ENCODE measurements at places on chromosomes 13 and 19.

GRCh38 chr13:47298506-47298905, 401.7 kb upstream of the HTR2A start:
- DNase-seq = no peak

- DNase-seq = no peak
These were observed 133.8 kb downstream of the PDS5B start for GRCh38 chr13:32720026-32720425.

GRCh38 chr13:109166804-109167203, 537.4 kb downstream of the MYO16 start:
- no peak for DNase-seq

DNA sequence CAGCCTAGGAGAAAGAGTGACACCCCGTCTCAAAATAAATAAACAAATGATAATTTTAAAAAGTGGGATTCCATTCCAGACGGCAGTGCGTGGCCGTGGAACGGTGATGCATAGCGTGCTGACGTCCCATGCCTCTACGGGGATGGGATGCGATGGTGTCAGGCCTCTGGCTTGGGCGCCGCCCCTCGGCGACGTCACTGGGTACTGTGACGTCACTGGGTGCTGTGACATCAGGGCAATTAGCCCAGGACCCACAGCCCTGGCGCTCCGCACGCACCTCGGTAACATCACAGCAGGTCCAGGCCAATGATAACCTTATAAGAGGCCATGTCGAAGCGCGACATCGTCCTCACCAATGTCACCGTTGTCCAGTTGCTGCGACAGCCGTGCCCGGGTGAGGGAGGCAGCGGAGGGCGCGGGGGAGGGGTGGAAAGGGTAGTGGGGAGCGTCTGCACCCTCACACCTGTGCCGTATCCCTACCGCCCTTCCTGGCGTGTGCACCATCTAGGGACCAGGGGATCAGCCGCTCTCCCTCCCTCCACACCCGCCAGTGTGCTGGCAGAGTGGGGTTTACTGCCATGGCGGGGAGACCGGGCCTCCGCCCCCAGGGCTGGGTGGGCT, at the start of gene GAPDHS:
Gene GAPDHS (plus strand): TSS at position 256 of the 621 bp plus-strand sequence. CDS start 72 bp downstream, at position 328.
- no peak for DNase-seq

DNA sequence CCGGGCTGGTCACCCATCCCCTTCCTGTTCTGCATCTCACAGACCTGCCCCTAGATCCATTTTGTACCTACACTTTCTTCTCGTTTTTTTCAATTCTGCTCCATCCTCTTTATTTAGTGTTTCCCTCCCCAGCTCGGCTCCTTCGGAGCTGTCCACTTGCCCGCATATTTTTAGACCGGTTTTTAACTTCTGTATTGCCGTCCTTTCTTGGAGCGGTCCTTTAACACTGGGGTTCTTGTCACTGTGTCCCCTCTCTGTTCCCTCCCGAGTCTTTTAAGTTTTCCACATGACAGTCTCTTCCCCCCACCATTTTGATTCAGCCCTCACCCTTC, 1.7 kb downstream of the ARHGAP35 start:
- no peak for DNase-seq

- DNase-seq = peak; percentile 23
These were observed 159.1 kb downstream of the KATNAL1 start for GRCh38 chr13:30148171-30148754.

Data from T-helper 22 cell (primary cell).